ENCODE measurements at places on chromosomes 12 and 14.

DNA sequence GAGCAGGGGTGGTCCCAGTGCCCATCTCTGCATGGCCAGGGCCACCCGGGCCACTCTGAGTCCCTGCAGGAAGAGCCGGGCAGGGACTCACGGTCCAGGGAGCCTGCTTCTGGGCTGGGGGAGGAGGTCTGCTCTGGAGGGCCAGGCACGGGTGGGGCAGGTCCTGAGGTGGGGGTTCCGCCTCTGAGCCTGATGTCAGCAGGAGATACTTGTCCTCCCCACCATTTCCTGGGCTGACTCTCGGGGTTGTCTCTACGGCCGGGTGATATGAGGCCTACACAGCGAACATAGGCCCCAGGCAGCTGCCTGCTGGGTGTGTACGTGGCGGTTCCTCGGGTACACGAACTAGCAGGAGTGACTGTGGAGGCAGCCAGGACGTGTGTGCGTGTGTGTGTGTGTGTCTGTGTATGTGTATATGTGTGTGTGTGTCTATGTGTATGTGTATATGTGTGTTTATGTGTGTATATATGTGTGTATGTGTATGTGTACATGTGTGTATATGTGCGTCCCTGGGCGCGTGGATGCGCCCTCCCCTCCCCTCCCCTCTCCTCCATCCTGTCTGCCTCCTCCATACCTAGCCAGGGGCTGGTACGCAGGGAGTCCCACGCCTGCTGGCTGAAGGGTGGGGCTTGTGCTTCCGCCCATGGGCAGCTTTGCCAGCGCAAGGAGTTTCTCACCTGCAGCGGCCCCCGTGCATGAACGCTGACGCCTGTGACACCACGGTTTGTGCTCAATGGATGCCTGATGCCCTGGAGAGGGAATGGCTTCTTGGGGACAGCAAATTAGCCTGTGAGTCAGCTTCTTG, 30.4 kb upstream of the TRAF3 start:
- DNase-seq = no peak

- peak; percentile 14 for DNase-seq
These were observed 69.9 kb upstream of the CNTN1 start for GRCh38 chr12:40622246-40622838.

DNA sequence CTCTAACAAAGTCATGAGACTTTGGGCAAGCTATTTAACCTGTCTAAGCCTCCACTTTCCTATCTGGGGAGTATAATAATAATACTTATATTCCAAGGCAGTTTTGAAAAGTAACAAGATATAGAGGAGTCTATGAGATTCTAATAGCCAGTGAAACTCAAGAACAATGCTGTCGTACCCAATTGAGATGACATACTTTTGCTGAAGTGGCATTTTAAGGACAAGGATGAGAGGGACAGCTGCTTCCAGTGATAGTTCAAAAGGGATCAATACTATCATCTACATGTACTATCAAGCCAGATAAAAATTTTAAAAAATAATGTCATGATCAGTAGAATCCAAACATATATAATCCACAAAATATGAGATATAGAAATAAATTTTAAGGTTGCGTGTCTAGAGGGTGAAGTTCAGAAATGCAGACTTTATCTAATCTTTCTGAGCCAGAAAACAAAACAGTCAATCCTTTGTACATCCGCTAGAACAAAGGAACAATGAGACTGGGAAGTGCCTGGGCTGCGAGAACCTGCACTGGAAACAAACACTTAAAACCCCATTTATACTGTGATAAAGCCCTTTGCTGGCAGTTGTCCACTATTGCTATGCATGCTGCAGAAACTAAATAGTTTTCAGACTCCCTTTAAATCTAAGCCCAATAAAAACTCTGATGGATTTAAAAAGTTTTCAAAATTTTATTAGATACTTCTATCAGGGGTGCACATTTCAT, 38.6 kb downstream of the PTPRB start:
- DNase-seq = no peak

DNA sequence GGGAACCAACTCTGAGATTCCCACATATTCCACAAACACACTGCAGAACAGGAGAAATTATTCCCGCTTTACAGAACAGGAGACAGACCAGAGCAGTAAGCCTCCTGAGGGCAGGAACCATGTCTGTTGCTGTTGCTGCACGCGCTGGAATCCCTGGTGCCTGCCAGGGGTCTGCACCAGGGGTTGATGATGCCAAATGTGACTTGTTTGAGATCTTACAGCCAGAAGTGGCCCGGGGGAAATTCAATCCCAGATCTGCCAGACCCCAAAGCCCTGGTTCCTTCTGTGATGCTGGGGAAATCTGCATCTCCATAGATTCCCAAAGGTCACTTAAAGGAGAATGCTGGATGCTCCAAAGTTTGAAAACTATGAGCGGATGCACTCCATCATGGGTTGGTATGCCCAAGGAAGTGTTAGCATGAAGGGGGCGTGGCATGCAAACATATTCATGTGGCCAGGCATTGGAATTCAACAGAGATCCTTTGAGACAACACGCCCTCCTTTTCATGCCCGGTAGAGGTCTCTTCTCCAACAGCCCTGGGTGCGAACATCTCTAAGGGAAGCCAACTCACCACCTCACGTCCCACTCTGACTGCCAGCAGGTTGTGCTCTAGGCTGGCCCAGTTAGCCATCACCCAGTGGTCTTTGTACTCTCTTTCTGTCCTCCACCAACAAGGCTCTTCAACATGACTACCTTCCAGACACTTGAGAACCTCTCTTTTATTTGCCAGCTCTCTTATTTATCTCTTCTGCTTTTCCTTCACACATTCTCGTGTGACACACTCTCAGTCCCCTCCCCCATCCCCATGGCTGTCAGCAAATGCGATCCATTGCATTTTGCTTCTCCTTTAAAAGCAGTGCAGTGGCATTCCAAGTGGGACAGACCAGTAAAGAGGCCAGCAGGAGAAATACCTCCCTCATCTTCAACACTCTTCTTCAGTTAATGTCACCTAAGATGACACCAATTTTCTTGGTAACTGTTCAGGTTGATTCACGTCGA, 131.3 kb downstream of the ZFP36L1 start:
- DNase-seq = no peak

DNA sequence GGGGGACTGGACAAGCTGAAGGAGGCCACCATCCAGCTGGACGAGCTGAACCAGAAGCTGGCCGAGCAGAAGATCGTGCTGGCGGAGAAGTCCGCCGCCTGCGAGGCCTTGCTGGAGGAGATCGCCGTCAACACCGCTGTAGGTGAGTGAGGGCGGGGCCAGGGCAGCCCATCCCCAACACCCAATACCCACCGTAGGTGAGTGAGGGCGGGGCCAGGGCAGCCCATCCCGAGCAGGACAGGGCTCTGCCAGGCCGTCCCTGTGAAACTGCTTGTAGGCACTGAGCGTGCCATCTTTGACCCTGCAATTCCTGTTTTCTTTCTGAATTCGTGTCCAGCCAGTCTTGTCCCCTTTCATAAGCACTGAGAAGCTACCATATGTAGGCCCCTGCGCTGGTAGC, 74.0 kb downstream of the CCDC92 start:
- DNase-seq = no peak

- DNase-seq = no peak
These were observed 196.5 kb upstream of the AMIGO2 start for GRCh38 chr12:47276253-47276620.

DNA sequence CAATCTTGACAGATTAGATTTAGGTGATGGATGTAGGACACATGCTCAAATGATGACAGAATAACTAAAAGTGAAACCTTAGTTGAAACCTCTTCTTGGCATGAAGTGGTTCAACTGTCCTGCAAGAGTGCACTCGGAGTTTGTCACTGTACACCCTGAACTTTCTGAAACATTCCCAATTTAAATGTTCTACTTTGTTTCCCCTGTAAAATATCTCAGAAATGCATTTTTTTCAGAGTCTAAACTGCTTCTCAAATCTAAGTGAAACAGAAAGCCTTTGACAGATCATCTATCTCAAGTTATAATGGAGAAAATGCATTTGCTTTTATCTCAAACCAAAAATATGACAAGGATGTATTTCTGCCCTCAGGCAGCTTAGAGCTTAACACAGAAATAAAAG, 66.0 kb downstream of the BHLHE41 start:
- DNase-seq = no peak

GRCh38 chr14:37027188-37027824, 145.1 kb downstream of the SLC25A21 start:
- no peak for DNase-seq

DNA sequence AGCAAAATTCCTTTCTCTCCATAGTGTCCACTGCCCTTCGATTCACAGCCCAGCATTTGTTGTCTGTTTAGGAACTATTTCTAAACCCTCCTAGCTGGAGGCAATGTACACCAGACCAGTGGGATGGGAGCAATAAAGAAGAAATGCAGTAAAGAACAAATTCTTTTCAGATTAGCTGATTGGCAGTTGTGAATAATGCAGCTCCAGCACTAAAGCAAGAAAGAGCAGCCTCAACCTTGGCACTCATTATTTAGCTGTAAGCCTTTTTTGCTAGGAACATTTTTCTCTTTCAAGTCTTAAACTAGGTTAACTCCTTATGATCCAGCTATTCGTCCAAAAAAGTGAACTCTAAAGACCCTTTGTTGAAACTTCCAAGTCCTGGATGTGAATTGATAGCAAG, 580.5 kb upstream of the STXBP6 start:
- no peak for DNase-seq

DNA sequence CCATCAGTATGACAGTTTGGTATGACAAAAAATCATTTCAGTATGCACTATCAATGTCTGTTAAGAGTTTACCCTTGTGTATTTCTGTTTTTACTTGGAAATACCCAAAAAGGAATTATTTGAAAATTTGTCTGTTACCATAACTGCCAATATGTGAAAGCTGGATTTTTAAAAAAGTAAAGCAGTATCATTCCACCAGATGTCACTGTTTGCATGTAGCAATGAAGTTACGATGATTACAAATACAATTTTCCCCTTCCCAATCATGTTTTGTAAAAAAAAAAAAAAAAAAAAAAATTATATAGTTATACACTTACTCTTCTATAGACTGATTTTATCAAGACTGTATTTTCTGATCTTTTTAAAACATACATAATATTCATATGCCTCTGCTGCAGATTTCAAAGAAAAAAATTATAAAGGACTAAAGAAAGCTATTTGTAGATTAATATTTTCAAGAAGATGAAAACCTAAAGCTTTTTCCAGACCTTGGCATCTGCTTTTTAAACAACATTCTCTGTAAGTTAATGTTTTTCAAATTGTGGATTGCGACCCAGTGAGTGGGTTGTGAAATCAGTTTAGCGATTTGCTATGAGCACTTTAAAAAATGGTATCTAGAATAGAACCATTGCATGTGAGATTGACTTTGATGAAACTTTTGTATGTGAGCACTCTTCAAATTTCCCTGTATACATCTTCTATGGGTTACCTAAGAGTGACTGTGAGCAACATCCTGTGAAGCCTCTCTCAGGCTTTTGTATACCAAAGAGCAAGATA, 114.2 kb downstream of the TTC6 start:
- no peak for DNase-seq

DNA sequence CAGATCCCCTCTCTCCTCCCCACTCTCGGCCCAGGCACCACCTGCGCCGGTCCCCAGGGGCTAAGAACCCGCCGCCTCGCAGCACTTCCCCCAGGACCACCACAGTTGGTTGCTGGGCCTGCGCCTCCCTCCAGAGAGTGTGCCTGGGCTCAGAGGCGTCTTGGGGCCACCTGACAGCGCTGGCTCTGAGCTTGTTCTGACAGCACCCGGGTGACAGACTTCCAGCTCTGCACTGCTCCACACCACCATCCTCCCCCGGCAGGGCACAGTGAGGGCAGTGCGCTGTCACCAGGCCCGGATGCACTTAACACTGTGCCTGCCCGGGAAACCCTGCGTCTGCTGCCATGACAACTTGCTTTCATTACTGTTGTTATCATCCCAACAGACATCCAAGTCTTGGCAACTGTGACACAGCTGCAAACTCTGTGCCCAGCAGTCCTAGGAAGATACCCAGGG, 6.6 kb downstream of the BRF1 start:
- DNase-seq = peak; percentile 83

DNA sequence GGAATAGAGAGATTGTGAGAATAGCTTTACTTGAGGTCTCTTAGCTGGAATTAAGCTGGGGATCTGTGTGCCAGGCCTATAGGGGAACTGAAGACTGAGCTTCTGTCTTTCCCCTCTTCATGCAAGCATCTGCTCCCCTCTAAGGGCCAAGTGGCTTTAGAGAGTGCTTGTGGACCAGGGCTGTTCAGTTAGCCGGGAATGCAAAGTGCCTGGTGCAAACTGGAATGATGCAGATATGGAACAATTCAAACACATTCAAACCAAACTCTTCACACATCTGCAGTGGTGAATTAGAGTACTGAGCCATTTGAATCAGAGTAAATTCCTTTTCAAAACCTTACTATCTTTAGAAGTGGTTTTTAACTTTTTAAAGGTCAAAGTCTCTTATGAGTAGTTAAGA, 99.0 kb downstream of the LIN7A start:
- DNase-seq = no peak

DNA sequence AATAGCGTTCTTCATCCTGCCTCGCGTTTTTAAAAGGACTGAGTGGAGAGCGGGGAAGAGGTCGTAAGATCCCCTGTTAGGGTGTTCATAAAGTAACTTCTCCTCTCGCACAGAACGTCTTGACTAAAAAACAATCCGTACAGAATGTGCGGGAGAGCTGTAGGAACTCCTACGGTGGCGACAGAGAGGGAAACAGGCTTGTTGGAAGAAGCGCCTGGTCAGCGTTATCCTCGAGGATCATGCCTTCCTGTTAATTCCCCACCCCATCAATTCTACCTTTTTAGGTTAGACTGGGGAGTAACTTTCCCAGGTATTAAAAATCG, 399 bp upstream of the WASHC4 start:
- no peak for DNase-seq

- DNase-seq = no peak
These were observed 190.4 kb upstream of the KRR1 start for GRCh38 chr12:75701859-75702258.

GRCh38 chr12:50991291-50991690, 34.9 kb downstream of the SLC11A2 start:
- no peak for DNase-seq

GRCh38 chr14:80325112-80325511, 113.8 kb upstream of the DIO2 start:
- no peak for DNase-seq

DNA sequence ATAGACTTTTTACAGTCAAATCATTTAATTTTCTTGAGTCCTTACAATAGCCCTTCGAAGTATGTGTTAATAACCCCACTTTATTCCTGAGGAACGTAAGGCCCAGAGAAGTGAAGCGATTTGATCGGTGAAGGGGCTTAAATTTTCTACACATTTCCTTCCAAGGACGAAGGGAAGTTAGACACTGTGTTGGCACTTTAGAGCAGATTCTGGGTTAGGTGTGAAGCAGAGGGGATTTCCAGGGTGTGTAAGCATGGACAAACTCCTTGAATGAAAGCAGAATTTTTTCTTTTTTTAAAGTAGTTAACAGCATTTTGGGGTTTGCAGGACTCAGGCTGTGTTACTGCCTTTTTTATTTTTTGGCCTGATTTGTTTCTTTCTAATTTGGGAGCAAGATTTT, 38.9 kb downstream of the PRORP start:
- DNase-seq = peak; percentile 14

GRCh38 chr14:64786296-64787149, 82.3 kb downstream of the PLEKHG3 start:
- DNase-seq = no peak

- DNase-seq = no peak
These were observed 29.2 kb downstream of the BBS10 start for GRCh38 chr12:76318773-76319594.
